ENCODE measurements at places on chromosomes 7 and 10. TPM values are rescaled to one million over a fixed set of nuclear protein-coding genes. Genes with fewer than 3 reads are reported as not detected.

- DNase-seq: no peak
- no peaks in the 10 kb centered on the region for H3K36me3 ChIP-seq
- no peaks in the 10 kb centered on the region for H3K27me3 ChIP-seq
- H3K27ac ChIP-seq: no peak overlapping the region
- no peaks in the 10 kb centered on the region for H3K4me1 ChIP-seq
These were observed 206.8 kb upstream of the SP4 start for GRCh38 chr7:21221130-21221529.

- no peaks in the 10 kb centered on the region for H3K4me1 ChIP-seq
- no peak overlapping the region for H3K4me3 ChIP-seq
- no peaks in the 10 kb centered on the region for H3K27me3 ChIP-seq
- H3K36me3 ChIP-seq: no peaks in the 10 kb centered on the region
- H3K27ac ChIP-seq: no peak overlapping the region
- DNase-seq: no peak
These were observed 32.9 kb downstream of the ABLIM1 start for GRCh38 chr10:114624951-114625780.

The SCART1 gene
- total RNA-seq: 12.3 TPM

DNA sequence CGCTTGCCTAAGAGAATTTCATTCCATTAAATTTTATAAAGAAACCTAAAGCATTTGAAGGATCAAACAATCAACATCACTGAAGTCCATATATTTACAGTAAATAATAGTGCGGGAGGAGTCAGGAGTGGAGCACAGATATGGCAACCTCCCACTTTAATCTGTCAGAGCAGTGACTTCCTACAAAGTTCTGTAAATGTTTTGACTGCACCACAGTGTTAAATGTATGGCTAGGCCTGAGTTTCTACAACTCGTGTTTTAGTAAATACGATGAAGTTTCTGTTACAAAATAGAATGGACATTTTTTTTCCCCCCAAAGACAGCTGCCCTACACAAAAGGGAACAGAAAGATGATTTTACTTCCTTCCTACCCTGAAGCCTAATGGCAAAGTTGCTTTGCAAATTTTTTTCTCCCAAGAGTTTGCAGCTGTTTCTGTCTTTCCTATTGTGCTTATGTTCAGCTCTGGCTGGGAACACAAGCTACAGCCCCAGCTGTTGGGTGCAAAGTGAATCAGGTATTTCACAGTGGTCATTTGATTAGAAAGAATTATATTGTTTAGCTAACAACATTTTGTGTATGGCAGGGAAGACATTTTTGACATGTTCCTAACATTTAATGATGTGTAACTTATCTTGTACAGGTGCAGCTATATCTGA, 62.1 kb downstream of the MET start:
- no peak overlapping the region for H3K4me3 ChIP-seq
- H3K27me3 ChIP-seq: peaks cover 4% of the 10 kb centered on the region
- H3K27ac ChIP-seq: no peak overlapping the region

DNA sequence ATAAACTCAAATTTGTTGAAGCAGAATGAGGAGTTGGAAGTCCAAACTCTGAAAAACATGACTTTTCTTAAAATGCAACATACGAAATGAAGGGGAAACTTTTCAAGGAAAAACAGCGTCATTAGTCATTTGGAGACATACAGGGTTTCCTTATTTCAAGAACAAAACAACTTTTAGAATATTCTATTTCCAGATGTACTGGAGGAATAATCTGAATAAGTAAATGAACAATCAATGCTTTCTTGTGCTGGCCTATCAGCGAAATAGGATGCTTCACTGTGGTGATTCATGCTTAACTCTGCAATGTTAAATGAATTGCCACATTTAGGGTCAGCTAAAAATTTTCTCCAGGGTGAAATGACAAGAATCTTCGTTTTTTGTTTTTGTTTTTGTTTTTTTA, 114.3 kb downstream of the SEMA3C start:
- H3K27me3 ChIP-seq: no peaks in the 10 kb centered on the region
- H3K4me3 ChIP-seq: no peak overlapping the region
- H3K27ac ChIP-seq: no peak overlapping the region
- H3K4me1 ChIP-seq: no peaks in the 10 kb centered on the region
- no peaks in the 10 kb centered on the region for H3K36me3 ChIP-seq

DNA sequence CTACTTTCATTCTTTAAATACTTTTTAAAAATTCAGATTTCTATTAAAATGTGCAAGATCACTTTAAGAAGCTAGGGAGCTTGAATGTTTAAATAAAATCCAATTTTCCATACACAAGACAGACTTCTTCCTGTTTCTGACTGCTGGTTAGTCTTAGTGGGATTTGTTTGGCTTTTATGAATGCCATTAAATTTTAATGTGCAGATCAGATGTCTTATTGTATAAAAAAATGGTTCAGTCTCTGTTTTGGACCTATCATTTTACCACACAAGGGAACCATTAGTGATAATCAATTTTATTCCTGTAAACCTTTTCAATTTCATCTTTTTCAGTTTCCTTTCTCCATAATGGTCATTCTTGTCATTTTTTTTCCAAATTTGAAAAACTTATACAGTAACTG, 63.2 kb downstream of the VCL start:
- no peaks in the 10 kb centered on the region for H3K27me3 ChIP-seq
- H3K36me3 ChIP-seq: peaks cover 4% of the 10 kb centered on the region
- peaks cover 19% of the 10 kb centered on the region for H3K4me1 ChIP-seq
- no peak overlapping the region for H3K4me3 ChIP-seq
